ENCODE measurements at places on chromosomes 2 and 18.

DNA sequence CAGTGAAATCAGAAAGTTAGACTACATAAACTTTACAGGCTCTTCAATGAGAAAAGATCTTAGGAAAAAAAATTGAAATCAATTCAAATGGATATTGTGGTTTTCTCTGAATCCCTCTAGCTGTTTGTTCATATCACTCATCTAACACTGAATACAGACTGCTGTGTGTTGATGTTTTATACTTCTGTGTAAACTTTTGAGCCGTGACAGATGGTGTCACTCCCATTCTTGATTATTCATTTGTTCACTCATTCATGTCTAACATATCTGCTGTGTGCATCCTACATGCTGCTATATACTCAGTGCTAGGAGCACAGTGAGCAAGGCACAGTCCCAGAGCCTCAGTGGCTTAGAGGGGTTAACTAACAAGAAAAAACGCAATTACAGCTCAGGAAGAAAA, 12.6 kb downstream of the KLHL23 start:
- no peaks in the 10 kb centered on the region for H3K4me1 ChIP-seq
- no peaks in the 10 kb centered on the region for H3K27me3 ChIP-seq
- H3K36me3 ChIP-seq: no peaks in the 10 kb centered on the region

DNA sequence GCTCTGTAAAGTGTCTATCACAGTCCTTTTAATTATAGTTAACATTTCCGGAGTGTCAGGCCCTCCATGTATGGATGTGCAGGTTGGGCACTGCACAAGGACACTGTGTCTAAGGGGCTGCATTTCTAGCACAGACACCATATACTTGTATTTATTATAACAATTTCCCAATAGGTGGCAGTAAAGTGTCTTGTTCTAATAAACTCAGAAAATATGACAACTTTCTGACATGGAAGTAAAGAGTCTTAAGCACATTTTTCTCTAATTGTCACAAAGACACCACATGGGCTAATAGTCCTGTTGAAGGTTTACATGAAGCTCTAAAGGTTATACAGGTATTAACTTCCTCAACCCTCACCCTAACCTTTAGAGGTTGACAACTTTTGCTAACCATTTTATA, 156.6 kb downstream of the DYSF start:
- peaks cover 6% of the 10 kb centered on the region for H3K27me3 ChIP-seq
- no peaks in the 10 kb centered on the region for H3K36me3 ChIP-seq
- peak; percentile 38 for DNase-seq
- H3K27ac ChIP-seq: no peak overlapping the region
- no peak overlapping the region for H3K4me3 ChIP-seq

- H3K27ac ChIP-seq: no peak overlapping the region
- no peaks in the 10 kb centered on the region for H3K27me3 ChIP-seq
- H3K36me3 ChIP-seq: no peaks in the 10 kb centered on the region
- H3K4me1 ChIP-seq: peaks cover 7% of the 10 kb centered on the region
- no peak for DNase-seq
These were observed 588 bp upstream of the CCDC93 start for GRCh38 chr2:118014492-118014824.

- H3K4me1 ChIP-seq: peaks cover 36% of the 10 kb centered on the region
- DNase-seq: peak; percentile 77
- no peaks in the 10 kb centered on the region for H3K36me3 ChIP-seq
- peak overlapping the region; percentile 40 for H3K27ac ChIP-seq
- no peak overlapping the region for H3K4me3 ChIP-seq
These were observed 274.6 kb downstream of the AFF3 start for GRCh38 chr2:99867770-99868169.

DNA sequence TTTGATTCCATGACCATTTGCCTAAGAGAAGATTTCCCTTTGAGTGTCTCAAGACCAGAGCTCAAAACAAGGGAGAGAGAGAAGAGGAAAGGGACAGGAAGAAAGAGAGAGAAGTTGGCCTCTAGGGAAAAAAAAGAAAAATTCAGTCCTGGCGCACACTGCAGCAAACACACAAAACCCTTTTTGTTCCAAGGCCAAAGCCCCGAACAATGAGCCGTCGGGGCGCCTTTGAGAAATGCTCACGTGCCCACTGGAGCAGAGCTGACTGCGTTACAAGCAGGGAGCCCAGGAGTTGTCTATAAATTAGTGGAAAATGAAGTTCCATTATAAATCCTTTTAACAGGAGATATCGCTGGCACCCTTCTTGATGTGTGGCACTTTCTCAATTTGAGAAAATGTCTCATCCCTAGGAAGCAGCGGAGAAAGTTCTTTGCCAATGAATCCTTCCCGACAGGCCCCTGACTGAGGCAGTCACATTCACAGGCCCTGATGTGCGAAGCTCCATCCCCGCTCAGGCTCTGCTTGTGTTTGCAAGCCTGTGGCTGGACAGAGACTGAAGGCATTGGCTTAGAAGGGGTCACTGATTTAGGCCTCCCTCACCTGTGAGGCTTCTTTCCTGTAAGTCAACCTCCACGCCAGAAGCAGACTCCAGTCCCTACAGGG, 32.1 kb upstream of the NCKAP5 start:
- no peaks in the 10 kb centered on the region for H3K27me3 ChIP-seq
- H3K36me3 ChIP-seq: no peaks in the 10 kb centered on the region
- H3K4me3 ChIP-seq: no peak overlapping the region
- DNase-seq: no peak

Measured in astrocyte (in vitro differentiated cells and primary cell).